Vagina (tissue), 2 donors: ENCODE measurements at places on chromosomes 2 and 18.

DNA sequence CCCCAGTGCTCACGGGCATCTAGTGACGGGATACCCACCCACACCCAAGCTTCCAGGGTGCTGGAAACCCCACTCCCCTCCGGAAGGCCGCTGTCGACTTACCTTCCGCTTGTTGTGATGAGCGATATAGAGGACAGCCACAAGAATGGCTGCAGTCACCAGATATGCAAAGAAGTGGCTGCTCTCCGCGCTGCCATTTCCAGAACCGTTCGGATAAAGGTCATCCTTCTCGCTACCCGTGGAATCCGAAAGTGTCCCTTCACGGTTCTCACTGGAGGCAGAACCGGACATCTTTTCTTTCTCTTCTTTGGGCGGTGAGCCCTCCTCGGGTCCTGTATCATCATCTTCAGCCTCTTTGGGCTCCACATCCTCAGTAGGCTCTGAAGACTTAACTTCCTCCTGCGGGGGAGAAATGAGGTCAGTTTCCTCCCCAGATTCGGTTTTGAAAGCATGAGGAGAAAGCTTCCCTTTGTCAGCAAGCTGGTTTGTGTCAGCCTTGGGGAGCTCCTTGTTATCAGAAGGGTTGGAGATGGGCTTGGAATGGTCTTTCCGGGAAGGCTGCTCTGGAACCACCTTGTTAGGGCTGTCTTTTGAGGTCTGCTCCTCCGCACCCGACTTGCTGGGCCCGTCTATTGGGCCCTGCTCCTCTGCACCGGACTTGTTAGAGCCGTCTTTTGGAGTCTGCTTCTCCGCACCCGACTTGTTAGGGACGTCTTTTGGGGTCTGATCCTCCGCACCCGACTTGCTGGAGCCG is 1.2 kb downstream of the TGOLN2 start:
- peaks cover 58% of the 10 kb centered on the region for H3K4me1 ChIP-seq
- H3K27ac ChIP-seq = peak overlapping the region; percentile 96
- peak overlapping the region; percentile 55 for H3K4me3 ChIP-seq
- DNase-seq = no peak

DNA sequence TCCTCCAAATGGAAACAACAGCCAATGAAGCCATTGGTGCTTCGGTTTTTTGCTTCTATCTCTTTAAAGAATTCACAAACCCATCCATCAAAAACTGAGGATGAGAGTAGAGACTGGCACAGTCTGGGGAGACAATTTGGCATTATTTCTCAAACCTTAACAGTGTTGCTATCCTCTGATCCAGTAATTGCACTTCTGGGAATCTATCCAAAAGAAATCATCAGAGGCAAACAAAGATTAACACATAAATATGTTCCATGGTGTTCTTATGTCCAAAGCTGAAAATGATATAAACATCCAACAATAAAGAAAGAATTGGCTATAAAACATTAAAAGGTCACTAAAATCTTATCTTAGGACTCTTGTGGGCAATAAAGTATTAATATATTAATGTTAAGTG is 35.1 kb downstream of the REEP1 start:
- no peaks in the 10 kb centered on the region for H3K36me3 ChIP-seq
- H3K4me3 ChIP-seq = no peak overlapping the region

GRCh38 chr18:48918660-48919456 is 31.9 kb downstream of the SMAD7 start:
- peaks cover 59% of the 10 kb centered on the region for H3K4me1 ChIP-seq
- no peaks in the 10 kb centered on the region for H3K27me3 ChIP-seq
- H3K36me3 ChIP-seq = no peaks in the 10 kb centered on the region
- DNase-seq = peak; percentile 75
- no peak overlapping the region for H3K27ac ChIP-seq

DNA sequence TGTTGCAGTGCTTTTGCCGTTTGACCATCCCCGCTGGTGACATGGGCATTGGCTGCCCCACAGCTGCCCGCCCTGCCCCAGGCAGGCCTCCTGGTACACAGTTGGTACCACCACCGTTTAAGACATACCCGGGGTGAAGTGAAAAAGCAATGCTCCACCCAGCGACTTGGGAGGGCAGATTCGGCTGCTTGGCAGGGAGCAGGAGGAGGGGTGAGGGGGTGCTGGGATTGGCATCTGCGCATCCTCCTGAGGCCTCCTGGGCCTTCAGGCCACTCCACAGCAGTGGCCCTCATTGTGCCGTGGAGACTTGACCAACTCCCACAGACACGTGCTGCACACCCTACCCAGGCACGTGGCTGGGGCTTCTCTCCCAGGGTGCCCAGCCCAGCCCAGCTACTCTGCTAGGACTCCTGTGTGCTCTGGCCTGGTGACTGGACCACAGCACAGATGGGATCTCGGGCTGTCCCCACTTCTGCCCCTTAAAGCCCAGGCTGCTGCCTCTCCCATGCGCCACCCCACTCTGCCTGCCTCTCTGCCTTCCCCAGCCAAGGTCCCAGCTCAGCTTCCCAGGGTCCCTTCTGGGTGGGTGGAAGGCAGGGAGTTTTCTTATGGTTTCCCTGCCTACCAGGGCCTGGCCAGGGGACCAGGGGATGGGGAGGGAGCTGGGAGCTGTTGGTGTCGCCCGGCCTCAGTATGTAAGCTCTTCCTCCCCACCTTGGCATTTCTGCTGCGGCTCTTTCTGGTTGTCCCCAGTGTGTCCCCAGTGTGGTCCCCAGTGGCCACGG is 157.0 kb upstream of the HS6ST1 start:
- no peak for DNase-seq
- H3K27ac ChIP-seq = no peak overlapping the region
- H3K36me3 ChIP-seq = no peaks in the 10 kb centered on the region
- peaks cover 21% of the 10 kb centered on the region for H3K4me1 ChIP-seq

DNA sequence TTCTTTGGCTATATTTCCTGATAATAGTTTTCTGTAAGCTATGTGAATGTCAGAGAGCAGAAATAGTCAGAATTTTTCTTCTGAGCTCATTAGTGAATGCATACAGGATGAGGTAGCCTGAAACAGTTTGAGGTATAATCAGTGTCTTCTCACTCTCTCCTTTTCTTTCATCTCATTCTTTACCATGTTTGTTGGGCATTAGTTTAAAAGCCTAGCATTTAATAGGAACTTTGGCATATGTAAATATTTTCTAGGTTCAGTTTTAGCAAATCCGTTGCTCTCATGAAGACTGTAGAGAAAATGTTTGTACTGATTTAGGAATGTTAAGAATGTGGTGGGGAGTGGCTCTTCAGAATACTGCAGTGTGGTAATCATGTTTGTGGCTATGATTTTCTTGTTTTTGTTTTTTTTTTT is 119.4 kb downstream of the PARD3B start:
- no peaks in the 10 kb centered on the region for H3K36me3 ChIP-seq
- DNase-seq = no peak
- peaks cover 18% of the 10 kb centered on the region for H3K4me1 ChIP-seq

DNA sequence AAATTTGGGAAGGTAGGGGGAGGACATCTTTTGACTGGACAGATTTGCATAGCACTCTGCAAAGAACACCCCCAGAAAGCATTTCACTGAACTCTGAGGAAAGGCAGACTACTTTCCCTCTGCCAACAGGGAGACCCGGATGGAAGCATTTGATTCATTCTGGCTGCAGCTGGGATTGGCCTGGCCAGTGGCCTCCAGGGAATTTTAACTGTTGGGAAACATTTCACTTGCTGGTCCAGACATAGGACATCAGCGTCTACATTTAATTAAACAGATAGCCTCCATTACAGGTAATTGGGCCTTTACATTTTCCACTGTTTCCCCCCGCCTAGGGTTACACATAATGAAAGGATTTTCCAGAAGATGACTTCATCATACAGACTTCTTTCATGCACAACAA is 92.8 kb downstream of the MARCHF4 start:
- no peaks in the 10 kb centered on the region for H3K36me3 ChIP-seq
- no peaks in the 10 kb centered on the region for H3K27me3 ChIP-seq
- DNase-seq = no peak
- no peaks in the 10 kb centered on the region for H3K4me1 ChIP-seq
- no peak overlapping the region for H3K4me3 ChIP-seq
- H3K27ac ChIP-seq = no peak overlapping the region

GRCh38 chr2:124426625-124427024 is 401.5 kb downstream of the CNTNAP5 start:
- no peak overlapping the region for H3K27ac ChIP-seq
- no peaks in the 10 kb centered on the region for H3K27me3 ChIP-seq
- DNase-seq = no peak
- H3K4me3 ChIP-seq = no peak overlapping the region
- H3K4me1 ChIP-seq = no peaks in the 10 kb centered on the region

DNA sequence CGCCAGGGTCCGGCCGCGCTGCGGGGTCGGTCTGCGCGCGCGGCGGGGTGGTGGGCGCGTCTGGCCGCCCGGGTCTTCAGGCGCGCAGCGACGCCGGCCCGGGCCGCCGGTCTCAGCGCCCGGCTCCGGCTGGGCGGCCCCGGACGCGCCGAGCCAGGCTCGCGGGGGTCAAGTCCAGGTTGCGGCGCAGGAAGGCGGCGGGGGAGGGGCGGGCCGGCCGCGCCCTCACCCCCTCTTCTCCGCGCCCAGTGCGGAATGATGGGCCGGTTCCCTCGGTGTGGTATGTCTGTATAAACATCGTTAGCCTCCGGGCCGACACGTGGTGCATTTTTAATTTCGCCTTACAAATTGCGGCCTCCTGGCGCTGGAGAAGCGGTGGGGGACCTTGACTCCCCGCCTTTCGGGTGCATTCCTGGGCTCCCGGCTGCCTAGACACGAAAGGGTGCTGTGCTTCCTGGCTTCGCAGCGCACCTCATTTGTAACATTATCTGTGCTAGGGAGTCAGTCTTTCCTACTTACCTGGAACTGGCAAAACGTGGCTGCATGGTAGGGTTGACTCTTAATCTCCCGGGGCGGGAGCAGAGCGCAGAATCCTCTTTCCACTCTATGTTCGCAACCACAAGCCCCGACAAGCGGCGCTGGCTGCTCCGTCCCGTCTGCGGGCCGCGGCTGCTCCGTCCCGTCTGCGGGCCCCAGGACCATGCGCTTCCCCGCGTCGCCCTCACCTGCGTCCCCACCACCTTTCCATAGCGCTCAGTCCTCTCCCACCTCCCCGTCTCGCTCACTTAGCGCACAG is 69.0 kb downstream of the CTAGE1 start:
- H3K27ac ChIP-seq = peak overlapping the region; percentile 76
- H3K4me3 ChIP-seq = peak overlapping the region; percentile 59
- peak; percentile 84 for DNase-seq
- H3K36me3 ChIP-seq = no peaks in the 10 kb centered on the region
- H3K4me1 ChIP-seq = peaks cover 18% of the 10 kb centered on the region

DNA sequence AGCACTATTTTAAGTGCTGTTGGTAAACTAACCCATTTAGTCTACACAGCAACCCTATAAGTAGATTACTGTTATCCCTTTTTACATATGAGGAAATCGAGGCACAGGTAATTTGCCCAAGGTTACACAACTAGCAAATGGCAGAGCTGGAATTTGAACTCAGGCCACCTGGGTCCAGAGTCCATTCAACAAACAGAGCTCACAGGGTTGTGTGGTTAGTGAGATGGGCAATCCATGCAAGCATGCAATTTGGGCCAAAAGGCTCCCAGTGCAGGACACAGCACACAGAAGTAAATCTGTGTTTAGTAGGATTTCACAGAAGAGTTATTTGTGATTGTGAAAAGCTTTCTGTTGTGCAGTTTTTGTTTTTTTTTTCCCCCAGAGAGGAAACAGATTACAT is 187.8 kb upstream of the MSH6 start:
- no peak for DNase-seq
- H3K27me3 ChIP-seq = no peaks in the 10 kb centered on the region
- no peaks in the 10 kb centered on the region for H3K4me1 ChIP-seq
- H3K36me3 ChIP-seq = no peaks in the 10 kb centered on the region

DNA sequence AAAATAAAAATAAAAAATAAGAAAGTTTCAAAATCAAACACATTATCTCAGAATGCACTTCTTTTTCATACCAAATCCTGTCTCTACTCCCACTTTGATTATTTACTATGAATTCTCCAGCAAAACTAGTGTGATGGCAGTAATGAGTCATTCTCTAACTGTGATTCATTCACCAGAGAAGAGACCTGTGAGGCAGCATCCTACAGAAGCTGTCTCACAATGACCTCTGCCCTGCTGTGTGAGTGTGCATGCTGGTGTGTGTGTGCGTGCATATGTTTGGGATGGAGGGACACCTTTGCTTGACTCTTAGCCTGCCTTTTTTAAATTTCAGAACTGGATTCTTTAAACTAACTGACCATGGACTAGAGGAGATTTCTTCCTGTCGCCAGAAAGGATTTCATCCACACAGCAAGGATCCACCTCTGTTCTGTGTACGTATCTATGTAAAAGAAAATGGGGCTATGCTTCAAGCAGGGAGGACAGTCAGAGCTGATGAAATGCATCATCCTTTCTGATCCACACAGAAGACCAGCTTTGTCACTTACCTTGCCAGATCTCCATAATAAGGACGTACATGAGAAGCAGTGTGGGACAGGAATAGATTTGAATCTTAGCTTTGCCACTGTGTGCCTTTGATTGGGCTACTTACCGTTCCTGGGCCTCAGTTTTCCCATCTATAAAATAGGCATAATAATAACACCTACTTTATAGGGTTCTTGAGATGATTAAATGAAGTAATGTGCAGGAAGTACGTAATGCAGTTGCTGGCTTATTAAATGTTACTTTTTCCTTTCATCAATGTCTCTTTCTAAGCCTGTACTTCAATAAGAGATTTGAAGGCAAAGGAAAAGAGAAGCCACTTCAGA is 31.2 kb downstream of the STAMBP start:
- H3K4me1 ChIP-seq = no peaks in the 10 kb centered on the region
- H3K27me3 ChIP-seq = no peaks in the 10 kb centered on the region
- no peak overlapping the region for H3K4me3 ChIP-seq

DNA sequence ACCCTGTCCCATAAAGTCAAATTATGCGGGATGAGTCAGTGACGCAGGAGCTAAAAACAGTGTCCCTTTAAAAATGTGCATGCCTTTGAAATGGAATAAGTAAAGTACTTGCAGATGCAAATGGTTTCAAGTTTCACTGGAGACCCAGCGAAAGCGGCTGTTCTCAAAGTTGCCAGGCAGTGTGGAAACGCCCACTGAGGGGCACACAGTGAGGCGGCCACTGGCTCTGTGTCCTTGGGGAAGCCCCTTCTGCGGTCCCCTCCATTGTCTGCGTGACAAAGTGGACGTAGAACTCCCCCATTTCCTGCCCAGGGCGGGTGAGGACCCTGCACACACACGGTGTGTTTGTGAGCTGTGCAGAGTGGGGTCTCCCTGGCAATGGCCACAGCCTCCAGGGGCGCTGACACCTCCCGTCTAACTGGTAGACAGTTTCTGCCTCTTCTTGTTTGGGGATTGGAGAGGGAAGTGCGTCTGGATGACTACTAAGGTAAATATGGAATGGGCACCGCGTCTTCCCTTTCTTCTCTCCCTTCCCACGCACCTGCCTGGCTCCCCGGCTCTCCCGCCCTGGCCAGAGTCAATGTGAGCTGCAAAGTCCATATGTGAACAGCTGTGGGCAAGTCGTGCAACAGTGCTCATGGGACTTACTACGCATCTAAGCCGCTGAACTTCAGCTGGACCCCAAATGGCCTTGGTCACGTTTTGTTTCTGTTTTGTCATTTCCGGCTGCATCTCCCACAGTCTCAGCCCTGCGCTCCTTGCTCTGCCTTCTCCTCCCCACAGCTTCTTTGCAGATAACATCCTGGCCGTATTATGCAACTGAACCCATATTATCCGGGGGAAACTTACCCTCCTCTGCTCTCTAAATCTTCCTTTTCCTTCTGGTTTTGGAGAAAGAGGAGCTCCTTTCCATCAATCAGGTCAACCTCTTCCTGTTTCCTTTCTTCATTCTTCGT is 33.7 kb upstream of the ZNF516 start:
- peaks cover 20% of the 10 kb centered on the region for H3K4me1 ChIP-seq
- DNase-seq = peak; percentile 89
- peak overlapping the region; percentile 95 for H3K27ac ChIP-seq
- no peaks in the 10 kb centered on the region for H3K27me3 ChIP-seq
